ENCODE measurements at places on chromosomes 6 and 20.

GRCh38 chr6:22943327-22943726 lies 374.0 kb downstream of the HDGFL1 start:
- no peak for DNase-seq

DNA sequence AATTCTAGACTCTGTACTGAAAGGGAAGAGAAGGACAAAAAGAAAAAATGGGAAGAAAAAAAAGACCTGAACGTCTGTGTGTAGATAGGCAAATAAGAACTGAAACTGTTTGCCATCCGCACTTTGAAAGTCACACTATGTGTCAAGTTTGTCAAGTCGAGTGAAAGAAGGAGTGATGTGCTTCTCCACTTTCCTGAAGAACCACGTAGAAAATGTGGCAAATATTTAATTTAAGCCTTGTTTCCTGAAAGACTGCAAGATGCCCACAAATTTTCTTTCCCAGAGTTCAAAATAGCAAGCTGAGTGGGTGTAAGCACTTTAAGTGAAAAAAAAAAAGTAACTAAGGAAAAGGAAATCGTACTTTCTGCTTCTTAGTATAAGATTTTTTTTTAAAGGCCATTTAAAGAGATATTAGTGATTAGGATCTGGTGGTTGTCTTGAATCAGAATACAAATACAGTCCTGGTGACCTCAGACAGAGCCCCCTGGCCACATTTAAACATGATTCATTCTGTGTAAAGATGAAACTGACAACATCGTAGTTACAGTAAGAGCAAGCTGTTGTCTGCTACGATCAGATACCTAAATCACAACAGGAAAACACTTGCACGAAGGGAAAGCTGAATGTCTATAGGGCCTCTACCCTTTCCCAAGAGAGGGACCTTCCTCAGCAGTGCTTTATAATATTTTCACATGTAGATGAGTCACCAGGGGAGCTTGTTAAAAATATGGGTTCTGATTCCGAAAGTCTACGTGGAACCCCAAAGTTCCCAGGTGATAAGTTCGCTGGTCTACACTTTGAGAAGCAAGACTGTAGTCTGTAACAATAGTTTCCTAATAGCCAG lies 102.3 kb downstream of the HIVEP2 start:
- DNase-seq = peak; percentile 65

DNA sequence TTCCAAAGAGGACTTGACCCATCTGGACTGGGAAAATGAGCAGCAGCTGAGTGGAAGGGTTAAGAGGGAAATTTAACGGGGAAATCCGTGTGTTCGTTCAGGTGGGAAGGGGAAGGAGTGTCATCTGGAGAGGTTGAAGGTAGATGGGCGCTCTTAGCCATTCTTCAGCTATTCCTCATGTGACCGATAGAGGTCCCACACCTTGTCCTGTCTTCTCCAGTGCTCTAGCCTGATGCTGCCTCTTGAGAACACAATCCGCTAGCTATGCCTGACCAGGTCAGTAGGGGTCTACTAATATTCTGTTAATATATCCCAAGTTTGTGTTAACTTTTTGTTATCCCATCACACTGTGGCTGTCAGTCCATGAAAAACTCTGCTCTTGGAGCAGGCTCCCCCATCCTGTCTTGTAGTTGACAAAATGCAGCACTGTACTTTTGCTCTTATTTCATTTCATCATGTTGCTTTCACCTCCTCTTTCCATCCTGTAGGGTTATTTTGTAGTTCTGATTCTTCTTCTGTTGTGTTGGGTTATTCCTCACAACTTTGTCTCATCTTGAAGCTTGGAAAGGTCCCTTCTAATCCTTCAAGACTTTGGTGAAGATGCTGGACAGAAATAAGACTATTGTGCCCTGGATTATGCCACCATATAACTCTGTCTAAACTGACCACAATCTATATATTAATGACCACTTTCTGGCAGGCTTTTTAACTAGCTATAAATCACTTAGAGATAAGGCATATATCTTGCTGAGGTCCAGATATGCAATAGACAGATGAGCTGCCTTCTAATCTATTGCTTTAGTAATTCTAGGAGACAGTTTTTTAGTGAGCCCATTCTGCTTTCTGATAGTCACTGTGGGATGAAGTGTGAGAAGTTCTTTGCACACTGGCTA lies 123.4 kb upstream of the SUPT3H start:
- no peak for DNase-seq

- peak; percentile 85 for DNase-seq
Measured at GRCh38 chr20:10861619-10862018, 187.8 kb upstream of the JAG1 start.

- no peak for DNase-seq
Measured at GRCh38 chr6:64774881-64775280, 932.1 kb downstream of the EYS start.

GRCh38 chr6:25987845-25988244 lies 25.2 kb downstream of the TRIM38 start:
- no peak for DNase-seq

DNA sequence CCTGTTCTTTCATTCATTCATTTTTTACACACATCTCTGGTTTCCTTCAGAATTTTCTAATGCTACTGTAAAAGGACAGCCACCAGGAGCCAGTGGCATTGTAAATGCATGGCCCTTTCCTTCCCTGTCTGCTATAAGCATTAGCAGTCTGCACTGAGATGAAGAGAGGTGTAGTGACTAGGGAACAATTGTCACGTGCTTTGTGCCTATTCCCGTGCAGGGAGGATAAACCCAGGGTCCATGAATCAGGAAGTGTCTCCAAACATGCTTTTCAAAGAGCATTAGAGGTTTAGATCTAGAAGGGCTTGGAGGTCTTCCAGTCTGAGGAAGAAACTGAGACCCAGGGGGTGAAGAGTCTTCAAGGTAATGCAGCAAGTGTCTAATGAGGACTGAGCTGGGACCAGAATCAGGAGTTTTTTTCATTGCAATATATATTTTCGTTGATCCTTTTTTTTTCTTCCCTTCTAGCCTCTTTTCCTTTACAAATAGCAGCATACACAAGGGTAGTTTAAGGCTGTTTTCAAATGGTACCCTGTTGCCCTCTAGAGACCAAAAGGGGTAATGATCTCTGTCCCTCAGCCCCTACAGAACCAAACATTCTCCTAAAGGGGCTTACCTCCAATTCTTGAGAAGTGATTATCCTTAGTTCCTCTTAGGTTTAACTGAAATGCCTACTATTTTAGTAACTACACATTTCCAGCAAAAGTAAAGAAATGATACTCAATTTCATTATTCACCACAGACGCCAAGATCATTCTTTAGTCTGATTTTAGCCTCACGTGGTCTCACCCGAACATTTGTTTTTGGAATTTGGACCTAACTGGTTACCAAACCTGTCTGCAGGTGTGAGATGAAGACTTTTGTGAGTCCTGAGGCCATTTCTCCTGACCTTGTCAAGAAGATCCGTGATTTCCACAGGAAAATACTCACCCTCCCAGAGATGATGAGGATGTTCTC lies 6.6 kb downstream of the TRIM15 start:
- peak; percentile 49 for DNase-seq

- DNase-seq = no peak
Measured at GRCh38 chr6:28933069-28933468, 9.3 kb upstream of the TRIM27 start.

Measured in RCC 7860 (cell line).